ENCODE measurements at places on chromosomes 2 and 18.

DNA sequence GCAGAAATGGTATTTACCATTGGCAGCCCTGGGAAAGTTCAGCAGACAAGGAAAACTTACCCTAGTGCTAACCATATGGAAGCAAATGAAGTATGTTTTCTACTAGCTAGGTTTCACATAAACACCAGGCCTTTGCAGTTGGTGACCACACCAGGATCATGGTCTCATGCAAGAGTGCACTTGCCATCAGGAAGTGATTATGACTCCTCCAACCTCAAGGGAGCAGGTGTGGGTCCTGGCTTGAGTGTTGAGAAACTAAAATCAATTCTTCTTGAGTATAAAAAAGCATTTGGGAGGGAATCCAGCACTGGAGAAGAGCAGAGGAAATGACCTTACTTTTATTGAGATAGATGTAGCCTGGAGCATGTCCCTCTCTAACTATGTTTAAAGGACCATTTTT is 56.8 kb upstream of the SPAG16 start:
- DNase-seq: no peak

GRCh38 chr18:43049021-43049420 is 66.5 kb downstream of the RIT2 start:
- no peak for DNase-seq

- no peak for DNase-seq
Measured at GRCh38 chr18:74149878-74150277, 1.6 kb downstream of the TIMM21 start.

- no peak for DNase-seq
Measured at GRCh38 chr18:22674272-22674671, 256.6 kb upstream of the CTAGE1 start.

- no peak for DNase-seq
Measured at GRCh38 chr2:28336982-28337627, 55.6 kb upstream of the FOSL2 start.

GRCh38 chr2:44596537-44597320 is 235.0 kb downstream of the CAMKMT start:
- no peak for DNase-seq

- no peak for DNase-seq
Measured at GRCh38 chr2:176094349-176094748, 1.8 kb downstream of the HOXD13 start.

DNA sequence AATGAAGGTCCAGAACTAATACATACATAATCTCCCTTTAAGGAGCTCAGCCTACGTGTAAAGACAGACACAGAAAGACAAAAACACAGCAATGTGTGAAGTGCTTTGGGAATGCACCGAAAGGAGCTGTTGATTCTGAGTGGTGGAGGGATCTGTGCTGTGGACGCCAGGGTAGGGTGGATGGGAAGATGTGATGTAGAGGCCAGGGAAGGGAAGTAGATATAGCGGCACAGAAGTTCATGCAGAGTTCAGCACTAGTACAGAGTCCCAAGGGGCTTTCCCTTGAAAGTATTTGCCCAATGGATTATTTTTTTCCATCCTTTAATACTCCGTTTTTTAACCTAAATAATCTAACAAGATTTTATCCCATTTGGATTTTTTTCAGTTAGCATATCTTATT is 32.1 kb upstream of the DOCK10 start:
- DNase-seq: no peak

DNA sequence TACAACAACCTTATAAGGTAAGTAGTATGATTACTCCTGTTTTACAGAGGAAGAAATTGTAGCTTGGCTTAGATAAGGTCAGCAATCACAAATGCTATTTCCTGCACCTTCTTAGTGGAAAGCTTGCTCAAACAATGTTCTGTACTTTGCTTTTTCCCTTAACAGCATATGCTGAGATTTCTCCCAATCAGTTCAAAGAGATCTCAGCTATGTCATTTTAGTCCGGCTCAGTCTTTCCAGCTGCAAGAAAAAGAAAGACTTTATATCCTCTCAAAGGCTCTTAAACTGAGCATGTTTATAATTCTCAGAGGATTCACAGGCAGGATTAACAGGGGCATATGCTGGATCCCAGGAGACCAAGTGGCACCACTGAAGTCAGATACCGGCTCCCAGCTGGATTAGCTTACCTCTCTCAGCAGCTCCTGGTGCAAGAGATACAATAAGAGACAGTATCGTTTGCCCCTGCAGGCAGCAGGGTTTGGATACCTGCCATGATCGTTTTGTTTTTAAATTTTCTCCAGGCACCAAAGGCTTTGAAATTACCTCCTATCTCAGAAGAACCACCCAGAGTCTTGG is 29.5 kb downstream of the KIAA2012 start:
- no peak for DNase-seq

DNA sequence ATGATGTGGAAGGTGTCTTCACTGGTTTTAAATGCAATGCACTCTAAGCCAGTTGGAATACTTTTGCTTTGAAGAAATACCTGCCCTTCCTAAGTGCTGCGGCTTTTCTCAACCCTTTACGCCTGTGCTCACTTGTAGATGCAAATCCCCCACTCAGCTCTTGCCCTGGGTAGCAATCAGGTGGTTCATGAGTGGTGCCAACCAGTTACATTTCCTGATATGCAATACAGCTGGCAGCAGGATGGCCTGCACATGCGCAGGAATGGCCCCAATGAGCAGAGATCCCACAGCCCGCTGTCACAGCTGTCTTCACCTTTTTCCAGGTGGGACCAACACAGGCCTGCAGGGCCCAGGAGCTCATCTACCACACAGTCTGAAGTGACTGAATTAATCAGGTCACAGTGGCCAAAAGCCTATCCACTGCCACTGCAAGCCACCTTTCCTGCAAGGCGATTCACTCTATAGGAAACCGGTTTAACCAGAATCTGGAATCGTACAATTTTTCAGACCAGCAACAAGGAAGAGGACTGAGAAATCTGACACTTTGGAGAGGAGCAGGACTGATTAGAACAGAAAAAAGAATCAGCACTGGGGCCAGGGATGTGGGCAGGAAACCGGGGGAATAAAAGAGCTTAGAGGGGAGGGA is 247.8 kb downstream of the MYT1L start:
- no peak for DNase-seq

- no peak for DNase-seq
Measured at GRCh38 chr2:159996792-159997546, 65.4 kb downstream of the PLA2R1 start.

- no peak for DNase-seq
Measured at GRCh38 chr2:54520687-54521086, 64.6 kb downstream of the SPTBN1 start.

DNA sequence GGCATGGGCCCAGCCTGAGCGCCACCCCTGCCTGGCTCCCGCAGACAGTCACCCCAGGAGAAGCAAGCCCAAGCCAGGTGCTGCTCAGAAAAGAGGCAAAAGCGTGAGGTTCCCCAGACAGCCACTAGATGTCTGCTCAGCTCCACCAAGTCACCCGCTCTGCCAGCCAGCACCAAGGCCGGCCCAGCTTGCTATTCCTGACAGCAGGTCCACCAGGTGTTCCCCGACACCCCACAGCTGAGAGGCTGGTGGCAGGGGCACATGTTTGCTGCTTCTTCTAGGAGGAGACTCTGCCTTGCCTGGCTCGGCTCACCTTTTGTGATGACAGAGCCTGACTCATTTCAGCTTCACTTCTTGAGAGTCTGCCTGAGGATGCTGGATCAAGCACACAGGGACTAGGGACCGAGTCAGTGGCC is 206.7 kb downstream of the MGAT5 start:
- DNase-seq: no peak

DNA sequence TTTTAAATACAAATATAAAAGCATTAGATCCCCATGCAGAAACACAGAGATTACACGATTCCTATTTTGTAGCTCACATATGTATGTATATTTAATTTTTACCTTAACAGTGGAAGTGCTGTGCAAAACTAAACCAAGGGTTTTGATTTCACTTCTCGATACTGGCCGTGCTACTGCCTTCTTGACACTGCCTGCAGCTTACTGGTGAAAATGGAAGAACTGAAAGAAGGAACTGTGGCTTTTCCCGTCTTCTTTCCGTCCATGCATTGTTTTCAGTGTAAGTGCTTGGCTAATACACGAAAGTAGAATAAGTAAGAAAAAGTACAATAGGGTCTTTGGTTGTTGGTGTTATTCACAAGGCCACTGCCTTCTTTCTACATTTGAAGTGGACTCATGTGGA is 129.5 kb downstream of the NDUFA10 start:
- DNase-seq: no peak

DNA sequence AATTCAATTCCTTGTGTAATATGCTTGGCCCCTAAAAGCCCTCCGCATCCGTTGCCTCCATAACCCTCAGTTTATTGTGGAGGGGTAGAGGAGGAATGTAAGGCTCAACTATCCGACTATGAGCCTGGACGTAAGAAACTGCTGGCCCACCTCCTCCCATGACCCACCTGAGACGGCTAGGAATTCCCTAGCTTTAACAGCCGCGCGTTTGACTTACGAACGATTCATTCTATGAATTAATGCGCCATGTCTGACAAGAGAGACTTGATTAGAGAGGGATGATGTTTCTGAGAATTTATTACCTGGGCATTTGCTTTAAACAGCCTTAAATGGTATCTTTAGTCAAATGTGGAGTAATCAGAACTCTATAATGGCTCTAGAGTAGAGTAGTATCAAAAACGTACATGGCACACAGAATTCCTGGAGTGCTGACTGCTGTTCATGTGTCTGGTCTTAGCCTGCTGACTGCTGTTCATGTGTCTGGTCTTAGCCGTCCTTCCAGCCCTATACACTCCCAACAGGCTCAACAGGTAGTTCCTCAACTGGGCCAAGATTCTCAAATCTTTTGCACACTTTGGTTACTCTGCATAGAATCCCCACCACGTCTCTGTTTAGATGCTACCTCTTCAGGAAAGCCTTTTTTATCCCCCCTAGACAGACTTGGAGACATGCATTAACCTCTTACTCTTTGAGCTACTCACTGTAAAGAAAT is 899 bp upstream of the GFPT1 start:
- DNase-seq: no peak

GRCh38 chr2:42792087-42792582 is 248 bp downstream of the HAAO start:
- no peak for DNase-seq

DNA sequence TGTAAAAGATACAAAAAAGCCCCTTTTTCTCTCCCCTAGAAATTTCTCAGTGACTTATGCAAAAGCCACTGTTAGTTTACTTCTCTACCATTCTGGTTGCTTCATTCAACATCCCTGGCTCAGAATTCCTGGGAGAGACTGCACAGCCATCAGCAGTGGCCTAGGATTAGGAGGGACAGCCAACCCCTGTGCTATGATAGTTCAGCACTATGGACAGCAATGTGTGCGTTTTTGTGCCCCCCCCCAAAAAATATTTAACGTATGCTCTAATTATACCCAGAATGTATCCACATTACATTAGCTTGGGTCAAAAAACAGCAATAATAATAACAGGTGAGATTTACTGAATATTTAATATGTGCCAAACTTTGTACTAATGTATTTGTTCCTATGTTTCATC is 29.0 kb downstream of the OSR1 start:
- no peak for DNase-seq

GRCh38 chr18:79518028-79518682 is 122.4 kb downstream of the NFATC1 start:
- DNase-seq: no peak

DNA sequence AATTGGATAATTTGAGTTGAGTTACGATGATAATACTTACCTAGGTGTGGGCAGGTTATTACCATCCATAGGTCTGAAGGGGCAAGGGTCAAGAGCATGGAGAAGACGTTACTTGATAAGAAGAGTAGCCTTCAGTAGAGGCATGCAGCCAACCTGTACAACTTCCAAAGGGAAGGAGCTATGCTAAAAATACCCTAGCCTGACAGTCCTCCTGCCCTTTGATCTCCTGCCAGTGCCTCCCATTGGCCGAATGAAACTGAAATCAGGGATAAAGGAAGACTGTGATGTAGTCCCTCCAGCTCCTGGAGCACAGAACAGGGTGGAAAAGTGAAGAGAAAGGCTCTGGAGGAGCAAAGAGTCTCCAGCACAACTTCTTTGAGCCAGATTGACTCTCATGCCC is 487.4 kb downstream of the ADCYAP1 start:
- DNase-seq: no peak

DNA sequence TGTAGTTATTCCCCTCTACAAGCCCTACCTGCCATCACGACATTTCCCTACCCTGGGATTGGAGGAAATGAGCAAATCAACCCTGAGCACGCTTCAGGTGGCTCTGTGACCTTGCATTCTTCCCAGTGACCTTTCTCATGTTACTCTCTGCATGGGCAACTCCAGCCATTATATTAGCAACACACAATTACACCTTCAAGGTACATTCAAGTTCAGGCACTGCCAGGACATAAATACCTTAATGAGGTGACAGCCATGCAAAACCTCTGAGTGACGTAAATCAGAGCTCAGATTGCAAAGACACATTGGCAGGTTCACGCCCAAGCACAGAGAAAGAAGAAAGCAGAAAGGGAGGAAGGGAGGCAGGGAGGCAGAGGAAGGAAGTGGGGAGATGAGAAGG is 68.7 kb upstream of the ALK start:
- no peak for DNase-seq

DNA sequence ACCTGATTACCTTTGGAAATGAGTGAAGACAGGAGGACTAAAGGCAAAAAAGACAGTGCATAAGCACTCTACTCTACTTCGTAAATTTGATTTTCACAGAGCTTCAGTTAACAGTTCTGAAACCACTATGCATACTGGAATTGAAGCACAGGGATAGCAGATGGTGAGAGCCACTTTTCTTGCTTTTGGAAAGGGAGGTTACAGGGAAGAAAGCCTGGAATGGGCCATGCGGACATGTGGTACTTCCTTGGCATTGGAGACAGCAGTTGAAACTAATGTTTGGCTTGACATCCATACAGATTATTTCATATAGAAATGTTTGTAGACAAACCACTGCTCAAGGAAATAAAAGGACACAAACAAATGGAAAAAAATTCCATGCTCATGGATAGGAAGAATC is 585.6 kb upstream of the RAB6C start:
- no peak for DNase-seq

DNA sequence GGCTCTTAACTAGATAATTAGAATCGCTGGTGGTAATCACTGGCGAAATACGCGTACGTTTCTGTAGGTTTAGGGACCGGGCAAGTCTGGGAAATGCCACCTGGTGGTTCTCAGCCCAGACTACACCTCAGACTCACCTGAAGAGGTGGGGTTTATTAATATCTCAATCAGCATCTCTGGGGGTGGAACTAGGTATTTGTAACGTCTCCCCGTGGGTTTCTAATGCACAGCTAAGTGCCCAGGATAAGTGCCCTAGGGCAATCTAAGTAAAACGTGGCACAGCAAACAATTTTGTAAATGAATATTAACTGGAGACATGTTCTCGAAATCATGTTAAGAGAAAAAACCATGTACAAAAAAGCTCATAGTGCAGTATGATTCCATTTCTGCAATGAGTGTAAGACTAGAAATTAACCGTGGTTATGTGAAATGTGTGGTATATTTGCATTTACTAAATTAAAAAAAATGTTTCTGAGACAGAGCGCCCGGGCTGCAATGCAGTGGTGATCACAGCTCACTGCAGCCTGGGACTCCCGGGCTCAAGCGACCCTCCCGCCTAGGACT is 760 bp upstream of the CNOT11 start:
- no peak for DNase-seq

GRCh38 chr2:240377366-240377765 is 58.1 kb upstream of the GPC1 start:
- DNase-seq: no peak

- no peak for DNase-seq
Measured at GRCh38 chr2:134491771-134492441, 226.9 kb downstream of the TMEM163 start.

Data from stimulated activated CD4-positive, alpha-beta T cell treated with anti-CD3 and anti-CD28 coated beads, Interleukin-2, amount 100 ng/mL, for 48 hours (primary cell).